ENCODE measurements at places on chromosomes 11 and 22.

DNA sequence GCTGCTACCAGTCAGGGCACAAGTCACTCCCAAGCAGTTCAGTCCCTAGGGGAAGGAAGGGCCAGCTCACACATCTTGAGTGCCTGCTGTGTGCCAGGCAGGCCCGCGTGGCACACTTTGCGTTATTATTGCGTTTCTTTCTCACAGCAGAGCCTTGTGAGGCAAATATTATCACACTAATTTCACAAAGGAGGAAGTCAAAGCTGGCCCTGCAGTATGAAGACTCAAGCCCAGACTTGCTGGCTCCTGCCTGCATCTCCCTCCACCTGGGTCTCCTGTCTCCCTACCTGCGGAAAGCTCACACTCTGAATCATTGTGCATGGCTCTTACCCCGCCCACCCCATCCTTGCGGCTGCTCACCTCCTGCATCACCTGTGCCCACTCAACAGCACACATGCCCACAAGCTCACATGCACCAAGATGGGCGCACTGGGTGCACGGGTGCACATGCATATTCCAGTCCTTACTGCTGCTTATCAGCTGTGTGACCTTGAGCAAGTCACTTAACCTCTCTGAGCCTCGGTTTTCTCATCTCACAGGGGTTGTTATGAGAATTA is 31.7 kb upstream of the P2RY2 start:
- DNase-seq: no peak

- no peak for DNase-seq
Measured at GRCh38 chr11:95379479-95379878, 148.5 kb upstream of the SESN3 start.

GRCh38 chr22:19212302-19212870 is 33.9 kb upstream of the SLC25A1 start:
- DNase-seq: no peak

DNA sequence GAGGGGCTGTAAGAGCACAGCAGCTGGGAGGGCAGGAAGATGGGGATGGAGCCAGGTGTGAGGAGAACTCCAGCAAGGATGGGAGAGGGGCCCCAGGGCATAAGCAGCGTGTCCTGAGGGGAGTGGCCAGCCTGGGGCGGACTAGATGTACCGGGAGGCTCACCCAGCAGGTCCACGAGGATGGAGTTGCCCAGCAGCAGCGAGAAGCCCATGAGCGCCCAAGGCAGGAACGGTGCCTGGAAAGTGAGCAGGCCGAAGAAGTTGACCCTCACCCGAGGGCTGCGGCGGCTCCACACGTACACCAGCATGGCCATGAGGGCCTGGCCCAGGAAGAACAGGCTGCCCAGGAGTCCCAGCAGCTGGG is 1.3 kb downstream of the DERL3 start:
- DNase-seq: no peak

DNA sequence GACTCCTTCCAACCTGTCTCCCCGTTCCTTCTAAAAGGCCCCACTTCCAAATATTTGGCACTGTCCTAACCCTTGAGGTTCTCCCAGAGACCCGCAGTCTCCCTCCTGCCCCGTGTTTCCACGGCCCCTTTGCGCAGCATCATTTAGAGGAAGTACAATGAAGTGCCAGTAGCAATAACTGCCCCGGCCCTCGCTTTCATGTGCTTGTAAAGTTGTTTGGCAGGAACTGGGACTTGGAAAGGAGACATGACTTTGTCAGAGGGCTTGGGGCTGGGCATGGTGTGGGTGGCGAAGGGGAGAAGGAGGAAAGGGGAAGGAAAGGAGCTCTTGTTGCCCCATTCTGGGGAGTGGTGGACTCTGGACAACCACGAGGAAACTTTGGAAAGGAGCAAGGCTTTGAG is 2.6 kb downstream of the CD44 start:
- DNase-seq: no peak

DNA sequence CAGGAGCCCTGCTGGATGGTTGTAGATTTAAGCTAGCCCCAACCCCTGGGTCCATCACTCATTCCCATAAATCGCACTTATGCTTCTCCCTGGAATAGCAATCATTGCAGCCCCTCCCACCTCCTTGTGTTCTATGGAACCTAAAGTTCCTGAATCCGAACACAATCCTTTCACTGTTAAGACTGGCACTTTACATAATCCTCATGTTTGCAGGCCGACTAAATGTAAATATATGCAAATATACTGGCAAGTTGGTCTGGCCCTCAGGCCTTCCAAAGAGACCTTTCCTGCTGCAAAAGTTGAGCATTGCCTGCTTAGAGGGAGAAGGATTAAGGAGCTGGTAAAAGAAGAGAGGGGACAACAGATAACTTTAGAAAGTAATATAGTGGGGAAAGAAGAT is 892.9 kb downstream of the OPCML start:
- DNase-seq: no peak

DNA sequence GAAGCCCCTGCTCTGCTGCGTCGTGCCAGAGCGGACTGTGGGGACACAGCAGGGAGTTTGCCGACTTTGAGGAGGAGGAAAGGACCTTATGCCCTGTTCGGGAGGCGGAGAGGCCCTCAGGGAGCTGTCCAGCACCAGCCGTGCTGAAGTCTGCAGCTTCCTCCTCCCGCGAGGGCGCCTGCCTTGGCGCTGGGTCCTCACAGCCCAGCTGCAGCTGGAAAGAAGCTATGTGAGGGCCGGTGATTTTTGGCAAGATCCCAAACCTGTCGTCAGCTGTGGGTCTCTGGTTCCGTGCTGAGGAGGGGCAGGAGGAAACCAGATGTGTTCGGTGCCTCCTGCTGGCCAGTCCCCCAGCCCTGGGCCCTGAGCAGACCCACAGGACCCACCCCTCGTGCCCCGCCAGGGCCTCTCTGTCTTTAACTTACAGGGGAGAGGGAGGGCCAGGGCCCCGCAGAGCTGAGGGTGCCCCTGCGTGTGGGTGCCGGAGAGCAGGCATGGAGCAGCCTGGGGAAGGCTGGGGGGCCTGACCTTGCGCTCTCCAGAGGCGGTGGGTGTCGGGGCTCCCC is 12.0 kb downstream of the BRSK2 start:
- no peak for DNase-seq

GRCh38 chr11:118497831-118498230 is 29.4 kb upstream of the TTC36 start:
- no peak for DNase-seq

DNA sequence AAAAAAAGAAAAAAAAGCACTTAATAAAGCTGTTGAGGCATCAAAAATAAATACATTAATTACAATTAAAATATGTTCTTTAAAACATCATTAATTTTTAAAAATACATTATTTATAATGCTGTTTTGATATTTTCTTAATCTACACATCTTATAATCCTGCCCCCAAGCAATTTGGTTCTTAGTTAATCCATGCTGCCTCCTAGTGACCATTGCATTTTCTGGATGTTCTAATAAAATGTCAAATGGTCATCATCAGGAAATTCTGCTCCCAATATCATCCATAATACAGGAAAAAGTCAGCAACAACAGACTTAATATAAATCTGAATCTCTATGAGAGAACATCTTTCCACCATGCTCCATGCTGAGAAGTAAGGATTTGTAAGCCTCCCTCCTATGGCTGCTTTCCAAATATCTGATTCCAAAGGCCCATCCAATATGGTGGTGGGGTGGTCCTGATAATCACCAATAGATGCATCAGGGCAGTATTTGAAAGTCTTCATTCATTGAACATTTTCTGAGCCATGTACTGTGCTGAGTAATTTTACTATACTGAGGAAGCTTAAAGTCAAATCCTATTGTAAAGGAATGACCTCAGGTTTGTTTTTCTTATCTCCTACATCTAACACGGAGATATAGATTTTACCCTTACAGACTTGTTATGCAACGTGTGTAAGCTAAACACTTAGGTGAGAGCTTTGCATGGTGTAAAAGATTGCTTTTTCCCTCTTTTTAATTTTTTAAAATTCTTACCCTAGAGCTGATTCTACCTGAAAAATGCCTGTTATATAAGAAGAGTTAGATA is 124.7 kb upstream of the BMAL1 start:
- DNase-seq: no peak

GRCh38 chr11:2860636-2861035 is 24.9 kb downstream of the CDKN1C start:
- no peak for DNase-seq

DNA sequence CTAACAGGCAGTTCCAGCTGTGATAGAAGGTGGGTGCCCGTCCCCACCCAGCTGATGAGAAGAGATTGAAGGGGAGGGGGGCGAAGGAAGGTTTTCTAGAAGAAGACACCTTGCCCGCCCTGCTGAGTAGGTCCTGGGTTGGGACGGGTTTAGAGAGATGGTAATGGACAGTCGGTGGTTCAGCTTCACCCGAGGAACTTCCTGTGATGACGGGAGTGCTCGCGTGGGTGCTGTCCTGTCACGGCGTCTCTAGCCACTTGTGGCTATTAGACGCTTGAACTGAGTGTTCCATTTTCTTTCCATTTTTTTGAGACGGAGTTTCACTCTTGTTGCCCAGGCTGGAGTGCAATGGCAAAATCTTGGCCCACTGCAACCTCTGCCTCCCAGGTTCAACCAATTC is 27.6 kb upstream of the MGAT3 start:
- DNase-seq: no peak

- DNase-seq: no peak
Measured at GRCh38 chr22:37421468-37421877, 5.8 kb downstream of the ELFN2 start.

DNA sequence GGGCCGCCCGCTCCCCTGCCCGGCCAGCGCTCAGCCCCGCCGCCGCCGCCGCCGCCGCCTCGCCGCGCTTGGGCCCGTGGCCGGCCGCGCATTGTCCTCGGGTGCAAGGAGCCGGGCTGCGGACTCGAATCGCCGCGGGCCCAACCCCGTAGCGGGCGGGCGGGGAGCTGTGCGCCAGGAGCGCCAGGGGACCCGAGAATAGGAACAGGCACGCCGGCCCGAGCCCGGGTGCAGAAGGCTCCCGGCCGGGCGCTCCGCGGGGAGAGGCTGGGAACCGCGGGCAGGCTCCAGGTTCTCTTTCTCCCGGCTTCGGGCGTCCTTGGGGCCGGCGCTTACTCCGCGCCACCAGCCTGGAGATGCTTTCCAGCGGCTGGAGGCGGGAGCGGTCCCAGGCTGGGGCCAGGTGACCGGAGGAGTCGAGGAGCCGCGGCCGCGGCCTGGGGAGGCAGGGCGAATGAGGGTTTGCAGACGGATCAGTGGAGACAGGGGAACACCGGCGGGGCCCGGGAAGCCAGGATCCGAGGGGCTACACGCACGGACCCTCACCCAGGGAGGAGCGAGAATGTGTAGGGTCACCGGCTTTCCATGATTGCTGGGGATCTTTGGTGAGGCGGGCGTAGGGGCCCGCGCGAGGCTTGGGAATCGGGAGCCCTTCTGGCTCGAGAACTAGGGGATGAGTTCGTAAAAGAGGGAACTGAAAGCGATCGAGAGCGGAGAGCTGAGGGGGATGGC is 726 bp downstream of the PKNOX2 start:
- no peak for DNase-seq

DNA sequence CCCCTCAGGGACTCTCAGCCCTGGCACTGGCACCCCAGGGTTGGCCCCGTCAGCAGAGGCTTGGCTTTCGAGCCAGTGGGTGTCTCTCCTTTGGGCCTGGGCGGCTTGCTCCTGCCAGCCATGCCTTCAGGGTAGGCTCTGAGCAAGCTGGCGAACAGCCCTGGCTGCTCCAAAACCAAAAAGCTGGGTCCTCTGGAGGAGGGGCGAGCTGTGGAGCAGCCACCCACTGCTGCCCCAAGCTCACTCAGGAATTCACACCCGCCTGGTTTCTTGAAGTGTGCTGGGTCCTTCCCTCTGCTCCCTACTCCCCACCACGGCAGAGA is 6.2 kb downstream of the YDJC start:
- DNase-seq: no peak

GRCh38 chr11:105856954-105857353 is 165.1 kb downstream of the MSANTD4 start:
- DNase-seq: no peak

GRCh38 chr11:14703731-14704130 is 60.1 kb downstream of the PDE3B start:
- DNase-seq: no peak

GRCh38 chr11:44338698-44339529 is 29.0 kb upstream of the ALX4 start:
- DNase-seq: no peak

GRCh38 chr11:110000031-110000502 is 93.1 kb upstream of the ZC3H12C start:
- no peak for DNase-seq

- no peak for DNase-seq
Measured at GRCh38 chr11:9254416-9254815, 10.7 kb downstream of the DENND5A start.

GRCh38 chr11:26743622-26744021 is 21.8 kb upstream of the SLC5A12 start:
- DNase-seq: no peak

DNA sequence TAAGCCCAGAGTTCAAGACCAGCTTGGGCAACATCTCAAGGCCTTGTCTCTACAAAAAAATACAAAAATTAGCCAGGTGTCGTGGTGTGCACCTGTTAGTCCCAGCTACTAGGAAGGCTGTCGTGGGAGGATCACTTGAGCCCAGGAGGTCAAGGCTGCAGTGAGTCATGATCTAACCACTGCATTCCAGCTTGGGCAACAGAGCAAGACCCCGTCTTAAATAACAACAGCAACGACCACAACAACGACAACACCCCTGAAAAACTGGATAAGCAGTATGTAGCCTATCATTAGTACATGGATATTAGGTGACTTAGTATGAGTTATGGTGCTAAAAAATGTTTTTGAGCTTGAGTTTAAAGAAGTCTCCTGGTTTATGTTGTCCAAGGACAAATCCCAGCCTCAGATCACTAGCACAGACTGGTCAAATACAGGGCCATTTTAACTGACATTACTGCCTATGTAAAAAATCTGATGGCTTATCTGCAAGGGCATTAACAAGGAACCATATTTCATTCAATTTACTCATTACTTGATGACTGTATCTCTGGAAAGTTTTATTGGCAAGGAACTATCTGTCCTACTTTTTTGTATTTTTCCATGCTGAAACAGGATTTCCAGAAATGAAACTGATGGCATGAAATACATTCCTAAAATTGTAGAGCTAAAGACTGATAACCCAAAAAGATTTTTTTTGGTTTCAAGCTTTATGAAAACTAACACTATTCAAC is 23.4 kb downstream of the C2CD3 start:
- DNase-seq: no peak

GRCh38 chr22:29871684-29872083 is 11.3 kb upstream of the MTMR3 start:
- no peak for DNase-seq

- no peak for DNase-seq
Measured at GRCh38 chr22:41925783-41926460, 684 bp downstream of the TNFRSF13C start.

DNA sequence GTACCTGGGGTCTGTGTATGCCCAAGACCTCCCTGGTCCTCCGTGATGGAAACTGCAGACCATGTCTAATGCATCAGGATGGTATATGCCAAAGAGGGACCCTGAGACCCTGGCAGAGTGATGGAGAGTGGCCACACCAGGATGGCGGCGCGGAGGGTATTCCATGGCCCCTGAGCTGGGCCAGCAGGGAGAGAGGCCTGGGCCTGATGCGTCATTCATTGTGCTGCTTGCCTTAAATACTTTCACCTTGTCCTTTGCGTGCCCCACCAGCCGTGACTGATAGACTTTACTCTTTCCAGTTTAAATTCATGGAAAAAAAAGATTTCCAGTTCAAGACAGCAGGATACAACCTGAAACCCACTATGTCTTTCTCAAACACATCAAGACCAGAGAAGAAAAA is 5.6 kb upstream of the NDUFV1 start:
- DNase-seq: no peak

GRCh38 chr11:72662036-72662435 is 12.2 kb downstream of the PDE2A start:
- DNase-seq: no peak
